Stimulated activated CD8-positive, alpha-beta memory T cell treated with anti-CD3 and anti-CD28 coated beads, Interleukin-7, amount 100 ng/mL, for 1 hour (primary cell): ENCODE measurements at places on chromosomes 7 and 10.

DNA sequence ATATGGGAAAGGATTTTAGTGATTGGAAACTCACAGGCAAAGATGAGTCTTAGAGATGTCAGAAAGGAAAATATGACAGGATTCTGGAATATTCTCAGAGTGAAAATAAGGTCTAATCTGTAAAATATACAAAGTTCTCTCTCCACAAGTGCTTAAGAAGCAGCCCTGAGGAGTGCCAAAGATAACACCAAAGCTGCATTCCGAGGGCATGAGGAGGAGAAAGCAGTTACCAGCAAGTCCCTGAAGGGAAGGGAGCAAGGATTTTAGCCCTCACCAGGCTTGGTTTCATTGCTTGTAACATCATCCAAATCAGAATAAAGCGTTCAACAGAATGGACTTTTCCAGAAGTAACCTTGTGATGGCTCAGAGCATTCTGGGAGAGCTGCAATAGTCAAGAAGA, 31.4 kb upstream of the DLX6 start:
- no peak for DNase-seq

DNA sequence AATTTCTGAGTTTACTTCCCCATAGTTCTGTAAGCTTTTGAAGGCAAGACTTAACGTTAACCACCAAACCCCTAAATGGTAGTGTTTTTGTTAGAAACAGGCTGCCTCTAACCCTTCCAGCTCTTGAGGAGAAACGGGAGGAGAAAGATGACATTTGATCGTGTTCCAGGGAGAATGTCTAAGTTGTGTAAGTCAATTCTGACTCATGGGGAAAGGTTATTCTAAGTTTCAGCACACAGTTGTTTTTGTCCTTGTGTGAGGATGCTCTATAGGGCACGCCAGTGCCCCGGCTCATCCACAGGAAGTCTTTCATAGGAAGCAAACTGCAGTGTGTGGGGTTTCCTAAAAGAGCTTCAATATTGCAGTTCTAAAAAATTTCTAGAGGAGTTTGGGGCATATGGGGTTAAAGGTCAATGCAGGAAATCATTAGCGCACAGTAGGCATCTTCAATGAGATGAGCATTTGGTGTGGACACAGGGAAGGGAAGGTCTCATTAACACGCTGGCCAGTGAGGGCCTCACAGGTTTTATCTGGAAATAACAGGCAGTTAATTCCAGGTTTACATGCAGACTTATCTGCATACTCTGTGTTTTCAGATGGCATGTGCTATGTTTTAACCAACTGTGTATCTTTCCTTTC, 638.2 kb upstream of the IGFBP3 start:
- no peak for DNase-seq

- no peak for DNase-seq
These were observed 20.1 kb downstream of the PILRA start for GRCh38 chr7:100393233-100393905.

- DNase-seq = no peak
These were observed 484.7 kb downstream of the PTPRN2 start for GRCh38 chr7:158102897-158103296.

DNA sequence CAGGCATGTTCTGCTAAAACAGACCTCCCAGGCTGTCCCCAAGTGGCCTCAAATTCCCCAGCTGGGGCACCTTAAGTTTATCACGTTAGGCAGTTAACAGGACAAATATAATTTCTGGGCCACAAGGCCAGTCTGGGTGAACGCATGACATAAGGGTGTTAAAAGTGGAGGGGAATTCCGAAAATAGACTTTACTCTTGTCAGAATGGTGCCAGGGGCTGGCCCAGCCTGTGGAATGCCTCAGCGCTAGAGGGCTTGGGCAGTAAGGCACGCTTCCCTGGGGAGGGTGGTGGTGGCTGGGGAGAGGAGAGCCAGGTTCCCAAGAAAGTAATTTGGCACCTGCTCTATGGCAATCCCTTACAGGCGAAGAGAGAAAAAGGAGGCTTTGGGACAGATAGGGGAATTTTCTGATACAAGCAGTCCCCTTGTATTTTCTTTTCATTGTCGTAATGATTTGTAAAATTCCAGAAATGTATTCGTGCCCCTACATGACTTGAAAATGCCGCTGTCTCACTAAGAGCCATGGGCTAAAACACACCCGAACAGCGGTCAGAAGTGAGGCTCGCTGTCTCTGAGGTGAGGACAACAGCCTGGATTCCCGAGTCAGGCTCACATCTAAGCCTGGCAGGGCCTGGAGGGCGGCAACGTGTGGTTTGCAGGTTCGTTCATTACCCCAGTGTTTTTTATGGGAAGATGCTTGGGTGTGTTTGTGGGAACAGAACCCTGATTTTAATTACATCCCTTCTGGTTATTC, 463.2 kb upstream of the GALNT17 start:
- no peak for DNase-seq

DNA sequence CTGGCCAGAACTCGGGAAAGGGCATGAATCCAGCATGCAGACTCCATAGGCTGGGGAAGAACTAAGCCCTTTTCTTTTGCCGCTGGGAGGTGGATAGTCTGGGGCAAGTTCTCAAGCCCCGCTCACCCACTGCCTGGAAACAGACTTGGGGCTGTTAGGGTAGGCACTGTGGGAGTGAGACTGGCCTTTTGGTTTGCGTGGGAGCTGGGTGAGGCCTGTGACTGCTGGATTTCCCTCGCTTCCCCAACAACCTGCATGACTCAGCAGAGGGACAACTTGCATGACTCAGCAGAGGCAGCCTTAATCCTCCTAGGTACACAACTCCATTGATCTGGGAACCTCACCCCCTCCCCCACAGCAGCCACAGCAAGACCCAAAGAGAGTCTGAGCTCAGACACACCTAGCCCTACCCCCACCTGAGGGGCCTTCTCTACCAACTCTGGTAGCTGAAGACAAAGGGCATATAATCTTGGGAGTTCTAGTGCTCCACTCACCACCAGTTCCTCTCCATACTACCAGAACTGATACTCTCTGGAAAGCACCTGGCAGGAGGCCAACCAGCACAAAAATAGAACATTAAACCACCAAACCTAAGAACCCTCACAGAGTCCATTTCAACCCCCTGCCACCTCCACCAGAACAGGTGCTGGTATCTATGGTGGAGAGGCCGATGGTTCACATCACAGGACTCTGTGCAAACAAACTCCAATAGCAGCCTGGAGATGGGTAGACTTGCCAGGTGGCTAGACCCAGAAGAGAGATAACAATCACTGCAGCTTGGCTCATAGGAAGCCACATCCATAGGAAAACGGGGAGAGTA, 81.4 kb upstream of the LAMB4 start:
- DNase-seq = no peak

DNA sequence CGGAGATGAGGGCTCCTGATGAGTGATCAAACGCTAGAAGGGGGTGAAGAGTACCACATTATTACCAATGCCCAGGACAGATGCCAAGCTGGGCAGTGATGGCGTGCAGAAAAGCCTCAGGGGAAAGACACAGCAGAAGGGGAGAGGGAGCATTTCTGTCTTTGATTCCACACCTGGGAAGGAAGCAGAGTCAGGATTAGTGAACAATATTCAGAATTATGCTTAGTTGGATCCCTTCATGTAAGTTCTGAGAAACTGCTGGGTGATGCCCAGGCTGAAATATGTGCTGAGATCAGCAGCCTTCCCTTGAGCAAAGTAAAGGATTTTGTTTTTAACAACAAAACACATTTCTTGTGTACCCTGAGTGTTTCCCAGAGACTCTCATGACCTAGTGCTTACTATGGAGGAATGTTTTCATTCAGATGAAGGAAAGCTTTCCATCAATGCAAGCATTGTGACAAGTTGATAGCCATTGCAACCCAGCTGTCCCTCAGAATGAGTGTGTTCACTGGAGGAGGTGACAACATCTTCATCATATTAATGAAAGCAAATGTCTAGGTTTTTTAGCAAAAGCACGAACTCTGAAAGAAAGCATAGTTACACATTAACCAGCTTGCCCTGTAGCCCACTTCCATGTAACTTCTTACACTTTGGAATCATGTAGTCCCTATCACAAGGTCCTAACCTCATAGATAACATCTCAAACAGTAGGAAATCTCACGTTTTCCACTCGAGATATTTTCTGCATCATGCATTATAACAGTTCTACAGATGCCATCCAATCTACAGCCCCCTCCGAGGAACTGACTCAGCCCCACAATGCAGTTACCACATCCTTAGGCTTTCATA, 23.8 kb upstream of the AKR1C1 start:
- DNase-seq = no peak

DNA sequence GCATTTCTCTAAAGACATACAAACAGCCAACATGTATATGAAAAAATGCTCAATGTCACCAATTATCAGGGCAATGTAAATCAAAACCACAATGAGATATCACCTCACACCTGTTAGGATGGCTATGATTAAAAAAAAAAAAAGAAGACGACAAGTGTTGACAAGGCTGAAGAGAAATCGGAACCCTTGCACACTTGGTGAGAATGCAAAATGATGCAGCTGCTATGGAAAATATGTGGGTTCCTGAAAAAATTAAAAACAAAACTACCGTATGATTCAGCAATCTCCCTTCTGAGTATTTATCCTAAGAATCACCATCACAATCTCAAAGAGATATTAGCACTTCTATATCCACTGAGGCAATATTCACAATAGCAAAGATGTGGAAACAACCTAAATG, 11.3 kb downstream of the LMBR1 start:
- DNase-seq = no peak

DNA sequence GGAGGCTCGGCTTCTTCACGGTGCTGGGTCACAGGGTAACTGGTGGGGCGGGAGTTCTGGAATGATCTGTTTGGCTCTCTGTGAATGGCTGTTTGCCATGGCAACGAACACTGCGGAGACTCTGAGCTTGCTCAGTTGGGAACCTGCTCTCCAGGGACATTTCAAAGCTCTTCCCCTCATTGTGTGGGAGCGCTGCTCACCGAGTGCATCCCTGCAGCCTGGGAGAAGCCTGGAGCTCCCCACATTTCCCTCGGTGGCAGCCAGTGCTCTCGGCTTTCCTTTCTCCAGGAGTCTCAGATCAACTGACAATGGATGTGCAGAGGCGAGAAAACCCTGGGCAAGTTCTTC, 57.6 kb upstream of the CACUL1 start:
- no peak for DNase-seq

- DNase-seq = no peak
These were observed 231.7 kb downstream of the USP6NL start for GRCh38 chr10:11379771-11380170.

GRCh38 chr10:131251146-131251541, 60.4 kb downstream of the TCERG1L start:
- no peak for DNase-seq

DNA sequence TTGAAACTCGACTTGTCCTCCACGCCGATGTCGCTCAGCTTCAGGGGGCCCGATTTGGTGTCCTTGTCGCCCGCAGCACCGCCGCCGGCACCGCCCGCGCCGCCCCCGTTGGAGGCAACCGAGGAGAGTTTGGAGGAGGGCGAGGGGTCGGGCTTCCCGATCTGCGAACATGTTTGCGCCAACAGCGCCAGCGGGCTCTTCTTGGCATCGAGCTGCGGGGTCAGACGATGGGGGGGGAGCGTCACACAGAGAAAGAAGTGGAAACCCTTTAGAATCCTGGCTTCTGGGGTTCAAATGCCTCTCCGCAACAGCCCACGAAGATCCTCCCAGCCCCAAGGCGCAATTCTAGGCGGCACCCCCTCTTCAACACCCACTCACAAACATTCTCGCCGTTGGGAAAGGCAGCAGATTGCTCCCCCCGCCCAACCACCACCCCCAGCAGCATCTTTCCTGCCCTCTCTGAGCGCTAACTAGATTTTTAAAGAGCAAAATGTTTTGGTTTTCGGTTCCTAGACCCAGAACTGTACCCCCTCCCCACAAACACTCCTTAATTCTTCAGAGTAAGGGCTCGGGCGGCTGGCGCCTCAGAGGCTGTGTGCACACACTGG, 1.3 kb downstream of the ZNF503 start:
- no peak for DNase-seq

- no peak for DNase-seq
These were observed 221.6 kb downstream of the XPNPEP1 start for GRCh38 chr10:109701633-109702215.

DNA sequence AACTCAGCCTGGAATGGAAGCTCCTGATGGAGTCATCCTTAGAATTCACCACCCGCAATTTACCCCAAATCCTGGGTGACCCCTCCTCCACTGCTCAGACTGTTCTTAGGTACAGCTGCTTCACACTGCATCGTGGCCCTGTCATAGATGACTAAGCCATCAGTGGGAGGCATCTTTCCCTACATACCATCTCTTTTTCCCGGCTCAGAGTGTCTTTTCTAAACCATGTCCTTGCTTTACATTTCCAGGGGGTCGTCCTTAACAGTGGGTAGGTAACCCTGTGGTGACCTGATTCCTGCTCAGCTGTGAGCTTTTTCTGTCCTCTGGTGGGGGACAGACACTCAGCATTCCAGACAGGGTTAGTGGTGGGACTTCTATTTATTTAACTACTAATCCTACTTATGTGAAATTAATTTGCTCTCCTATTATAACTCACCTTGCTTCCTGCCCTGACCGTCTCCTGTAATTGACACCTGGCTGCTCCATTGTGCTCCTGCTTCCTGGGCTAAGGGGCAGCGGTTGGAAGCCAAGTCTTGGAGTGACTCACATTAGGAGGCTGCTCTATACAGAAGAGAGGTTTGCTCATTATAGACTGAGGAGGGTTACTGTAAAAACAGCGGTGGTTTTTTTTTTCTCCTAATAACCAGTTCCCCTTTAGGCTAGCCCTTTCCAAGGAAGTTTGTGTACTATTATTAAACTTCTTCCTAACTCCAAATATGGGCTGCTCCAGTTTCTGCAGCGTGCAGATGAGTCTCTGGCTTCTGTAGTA, 40.6 kb downstream of the PYROXD2 start:
- DNase-seq = no peak

DNA sequence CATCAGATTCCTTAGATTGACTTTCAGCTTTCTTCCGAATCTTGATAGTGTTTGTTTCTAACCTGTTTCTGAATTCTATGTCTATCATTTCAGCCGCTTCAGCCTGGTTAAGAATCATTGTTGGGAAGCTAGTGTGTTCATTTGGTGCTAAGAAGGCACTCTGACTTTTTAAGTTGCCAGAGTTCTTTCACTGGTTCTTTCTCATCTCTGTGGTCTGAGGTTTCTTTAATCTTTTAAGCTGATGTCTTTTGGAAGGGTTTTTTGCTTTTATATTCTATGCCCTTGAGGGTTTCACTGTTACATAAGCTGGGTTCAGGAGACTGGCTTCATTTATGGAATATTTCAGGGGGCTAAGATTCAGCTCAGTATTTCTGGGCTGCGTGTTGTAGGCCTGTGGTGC, 104.5 kb upstream of the PRSS58 start:
- no peak for DNase-seq

DNA sequence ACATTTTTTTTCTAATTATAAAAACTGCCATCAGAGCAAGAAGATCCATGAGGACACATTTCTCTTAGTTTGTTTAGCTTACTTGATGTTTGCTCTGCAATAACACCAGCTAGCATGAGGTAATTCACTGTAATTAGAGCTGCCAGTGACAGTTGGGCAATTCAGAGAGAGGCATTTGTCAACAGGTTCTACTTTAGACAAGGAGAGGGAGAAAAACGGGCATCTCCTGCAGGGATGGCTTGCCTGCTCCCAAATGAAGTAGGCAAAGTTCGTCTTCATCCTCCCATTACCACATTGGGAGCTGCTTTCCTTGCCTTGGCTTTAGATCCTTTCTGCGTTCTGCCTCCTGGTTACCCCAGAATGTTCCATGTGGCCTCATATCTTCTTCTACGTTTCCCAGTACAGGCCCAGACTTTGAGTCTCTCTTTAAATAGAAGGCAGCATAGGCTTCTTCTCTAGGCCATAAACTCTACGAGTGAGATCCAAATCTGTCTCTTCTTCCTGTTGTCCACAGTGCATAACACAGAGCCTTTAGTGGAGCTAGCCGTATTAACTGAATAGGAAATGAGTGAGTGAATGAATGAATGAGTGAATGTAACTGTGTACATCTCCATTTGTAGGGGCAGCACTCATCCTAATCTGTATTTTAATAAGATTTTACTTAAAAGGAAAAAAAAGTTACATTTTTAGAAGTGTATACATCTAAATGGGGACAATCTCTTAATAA, 21.2 kb downstream of the ASB15 start:
- no peak for DNase-seq
